ENCODE measurements at places on chromosomes 6 and 20.

GRCh38 chr6:26022132-26022472, 59.5 kb downstream of the TRIM38 start:
- DNase-seq: no peak

DNA sequence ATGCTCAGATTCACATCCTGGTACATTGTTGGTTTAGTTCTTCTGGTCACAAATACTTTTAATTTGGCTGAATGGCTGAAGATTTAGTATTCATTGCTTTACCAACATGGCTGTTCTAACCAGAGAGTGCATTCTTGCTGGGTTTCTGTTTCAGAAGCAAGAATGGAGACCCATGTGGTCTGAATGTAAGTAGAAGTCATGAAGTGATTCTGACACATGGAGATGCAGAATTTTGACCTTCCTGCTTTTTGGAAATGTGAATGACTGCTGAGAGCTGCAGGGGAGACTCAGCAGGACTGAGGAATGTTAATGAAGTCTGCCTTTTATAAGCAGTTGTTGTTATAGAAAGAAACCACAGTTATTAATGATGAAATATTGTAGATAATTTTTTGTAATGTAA, 576.1 kb upstream of the MARCKS start:
- DNase-seq: no peak

- no peak for DNase-seq
These were observed 53.0 kb upstream of the SUPT3H start for GRCh38 chr6:45430590-45431202.

- no peak for DNase-seq
These were observed 16.7 kb upstream of the TTLL2 start for GRCh38 chr6:167308207-167308606.

DNA sequence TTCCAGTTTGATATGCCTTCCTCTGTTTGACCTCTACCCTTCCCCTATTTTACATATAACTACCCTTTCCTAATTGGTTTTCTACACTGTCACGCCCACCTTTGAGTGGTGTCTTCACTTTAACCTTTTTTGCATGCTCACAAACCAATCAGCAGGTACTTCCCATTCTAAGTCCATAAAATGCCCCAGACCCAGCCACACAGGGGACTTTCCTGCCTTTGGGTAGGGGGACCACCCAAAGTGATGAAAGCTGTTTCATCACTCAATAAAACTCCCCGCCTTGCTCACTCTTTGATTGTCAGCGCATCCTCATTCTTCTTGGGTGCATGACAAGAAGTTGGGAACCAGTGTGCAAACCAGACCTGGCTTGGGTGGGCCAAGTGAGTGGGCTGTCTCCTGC, 20.5 kb upstream of the SNRPC start:
- no peak for DNase-seq

DNA sequence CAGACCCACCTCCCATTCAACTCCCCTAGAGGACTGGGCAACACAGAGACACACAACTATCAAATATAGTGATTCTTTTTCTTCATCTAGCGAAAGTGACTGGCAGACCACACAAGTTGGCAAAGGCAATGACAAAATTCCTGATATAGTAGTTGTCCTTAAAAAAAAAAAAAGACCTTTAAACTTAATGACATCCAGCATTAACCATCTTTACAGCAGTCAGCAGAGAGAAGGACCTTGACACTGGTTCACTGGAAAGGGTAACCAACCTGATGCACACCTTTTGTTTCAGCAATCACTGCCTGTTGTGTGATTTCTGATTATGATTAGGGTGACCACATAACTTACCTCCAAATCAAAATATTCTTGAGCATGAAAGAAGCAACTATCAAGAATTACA, 1.7 kb upstream of the CNKSR3 start:
- DNase-seq: no peak

DNA sequence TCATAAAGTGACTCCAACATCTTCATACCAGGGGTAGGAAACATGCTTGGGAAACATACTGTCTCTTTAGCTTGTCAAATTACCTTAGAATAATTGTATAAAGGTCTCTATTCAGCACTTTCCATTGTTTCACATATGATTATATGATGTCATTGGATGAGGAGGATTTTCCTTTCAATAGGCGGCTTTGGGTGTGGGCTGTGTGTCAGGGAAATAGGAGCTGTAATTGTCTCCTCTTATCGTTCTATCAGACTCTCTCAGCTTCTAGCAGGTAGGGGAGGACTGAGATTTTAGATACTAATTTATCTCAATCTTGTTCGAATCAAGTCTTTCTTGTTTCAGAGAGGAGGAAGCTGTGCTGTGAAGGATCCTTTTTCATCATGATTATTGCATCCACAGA, 179.4 kb upstream of the OLIG3 start:
- DNase-seq: no peak

- no peak for DNase-seq
These were observed 1567.2 kb upstream of the DEFB115 start for GRCh38 chr20:29690274-29690673.

DNA sequence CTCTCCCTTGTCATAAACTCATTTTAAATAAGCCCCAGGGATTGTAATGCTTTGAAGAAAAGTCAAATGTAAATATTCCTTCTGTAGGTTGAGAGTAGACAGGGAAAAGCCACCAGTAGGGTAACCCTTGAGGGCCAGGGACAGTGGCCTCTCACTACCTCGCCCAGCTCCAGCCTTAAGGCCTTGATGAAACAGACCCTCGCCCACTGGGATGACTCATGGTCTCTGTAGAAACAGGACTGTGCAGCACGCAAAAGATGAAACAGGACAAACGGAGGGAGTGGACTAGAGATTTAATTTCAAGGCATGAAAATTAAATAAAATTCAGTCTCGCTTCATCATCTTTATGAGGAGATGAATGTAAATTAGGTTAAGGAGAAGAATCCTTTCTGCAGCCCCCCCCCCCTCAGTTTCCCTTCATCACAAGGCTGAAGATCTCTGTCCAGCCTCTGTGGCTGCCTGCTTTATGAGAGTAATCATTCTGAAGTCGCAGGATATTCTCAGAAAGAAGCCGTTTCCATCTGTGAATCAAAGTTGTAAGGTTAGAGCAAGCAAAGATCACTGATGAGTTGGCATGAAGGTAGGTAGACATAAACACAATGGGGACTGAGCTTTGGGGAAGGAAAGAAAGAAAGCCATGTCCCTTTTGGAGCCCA, 60.4 kb downstream of the TMEM200A start:
- no peak for DNase-seq

DNA sequence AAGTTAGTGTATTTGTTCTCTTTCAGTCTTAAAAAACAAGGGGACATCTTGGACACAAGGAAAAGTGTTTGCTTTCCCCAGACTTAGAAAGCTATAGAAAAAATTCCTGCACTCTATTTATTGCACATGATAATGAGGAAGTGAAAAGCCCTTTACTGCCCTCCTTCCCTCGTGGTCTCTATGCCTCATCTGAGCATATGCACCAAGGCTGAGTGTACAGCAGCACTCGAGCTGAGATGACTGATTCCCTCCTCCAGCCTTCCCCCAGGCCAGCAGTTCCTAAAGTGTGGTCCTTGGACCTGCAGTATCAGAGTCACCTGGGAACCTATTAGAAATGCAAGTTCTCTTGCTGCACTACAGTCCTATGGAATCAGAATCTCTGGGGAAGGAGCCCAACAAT, 14.3 kb upstream of the LAMP5 start:
- no peak for DNase-seq

GRCh38 chr6:45423111-45423823, 45.5 kb upstream of the SUPT3H start:
- no peak for DNase-seq

DNA sequence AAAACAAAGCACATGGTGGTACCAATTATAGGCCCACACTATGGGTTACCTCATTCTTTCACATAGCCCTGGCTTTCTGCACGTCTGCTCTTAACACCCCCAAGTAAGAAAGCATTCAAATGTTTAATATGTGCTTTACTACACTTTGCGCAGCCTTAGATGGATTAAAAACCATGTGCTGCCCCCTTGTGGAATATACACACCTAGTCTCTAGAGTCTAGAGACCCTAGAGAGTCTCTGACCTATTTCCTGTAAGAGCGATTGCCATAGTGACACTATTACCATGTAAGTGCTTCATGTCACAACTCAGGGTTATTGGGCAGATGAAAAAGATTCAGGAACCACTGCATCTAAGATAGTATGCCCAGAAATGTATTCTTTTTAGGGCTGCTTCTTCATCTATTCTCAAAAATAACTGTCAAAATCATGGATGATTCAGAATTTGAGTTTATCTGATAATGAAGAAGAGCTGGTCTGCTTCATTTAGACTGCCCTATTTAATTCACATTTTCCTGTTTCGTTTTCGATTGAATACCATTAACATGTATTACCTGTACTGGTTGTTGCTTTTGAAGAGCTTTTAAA, 186.3 kb downstream of the ADGB start:
- DNase-seq: no peak

DNA sequence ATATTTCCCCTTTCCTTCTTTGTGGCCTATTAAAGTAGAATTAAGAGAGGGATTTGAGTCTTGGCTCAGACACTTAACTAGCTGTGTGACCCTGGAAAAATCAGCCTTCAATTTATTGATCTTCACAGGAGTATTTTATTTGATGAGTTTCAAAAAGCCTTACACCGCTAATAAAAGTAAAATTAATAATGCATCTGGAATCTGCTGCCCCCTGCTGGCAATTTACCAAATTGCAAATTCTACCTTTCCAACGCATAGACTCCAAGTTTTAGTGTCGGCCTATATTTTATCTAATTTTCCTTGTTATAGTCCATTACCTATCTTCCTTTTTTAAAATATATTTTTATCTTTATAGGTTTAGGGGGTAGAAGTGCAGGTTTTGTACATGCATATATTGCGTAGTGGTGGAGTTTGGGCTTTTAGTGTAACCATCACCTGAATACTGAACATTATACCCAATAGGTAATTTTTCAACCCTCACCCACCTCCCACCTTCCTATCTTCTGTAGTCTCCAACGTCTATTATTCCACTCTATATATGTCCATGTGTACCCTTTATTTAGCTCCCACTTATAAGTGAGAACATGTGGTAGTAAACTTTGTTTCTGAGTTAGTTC, 46.3 kb downstream of the GOPC start:
- no peak for DNase-seq

GRCh38 chr20:7346562-7346961, 579.1 kb downstream of the BMP2 start:
- no peak for DNase-seq

DNA sequence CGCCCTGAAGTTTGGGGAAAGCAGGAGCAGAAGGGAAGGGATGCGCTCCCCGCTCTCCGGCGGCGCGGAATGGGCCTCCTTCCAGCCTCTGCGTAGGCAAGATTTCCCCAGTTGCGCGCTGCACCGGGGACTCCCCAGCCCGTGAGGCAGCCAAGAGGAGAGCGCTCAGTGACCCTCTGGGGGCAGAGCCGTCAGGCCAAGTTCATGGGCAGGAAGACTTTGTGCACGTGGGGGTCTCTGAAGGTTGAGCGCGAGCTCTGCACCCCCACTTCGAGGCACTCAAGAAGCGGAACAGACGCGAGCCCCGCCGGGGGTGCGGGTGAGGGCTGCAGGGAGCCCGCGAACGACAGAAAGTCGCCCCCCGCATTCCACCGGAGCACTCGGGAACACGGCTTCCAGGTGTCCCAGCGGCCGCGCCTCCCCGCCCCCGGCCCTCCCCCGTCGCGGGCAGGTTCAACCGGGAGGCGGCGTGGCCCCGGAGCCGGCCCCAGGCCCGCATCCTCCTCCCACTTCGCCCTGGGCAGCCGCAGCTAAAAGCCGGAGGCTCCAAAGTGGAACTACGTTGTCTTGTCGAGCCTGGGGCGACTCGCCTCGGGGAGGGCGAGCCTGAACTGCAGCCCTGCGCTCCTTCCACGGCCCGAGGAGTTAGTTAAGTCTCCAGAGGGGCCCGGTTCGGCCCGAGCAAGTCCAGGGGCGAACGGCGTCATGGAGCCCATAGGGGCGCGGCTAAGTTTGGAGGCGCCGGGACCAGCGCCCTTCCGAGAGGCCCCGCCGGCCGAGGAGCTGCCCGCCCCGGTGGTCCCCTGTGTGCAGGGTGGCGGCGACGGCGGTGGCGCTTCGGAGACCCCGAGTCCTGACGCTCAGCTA, at the start of gene PPP1R3G:
TSS of gene PPP1R3G (plus strand) at position 561 of the 867 bp plus-strand sequence. CDS start at position 706, 145 bp downstream.
- DNase-seq: no peak
